ENCODE measurements at places on chromosomes 7 and 10.
A peak's percentile ranks its signal among the peaks of the same experiment; 100 is the strongest.

DNA sequence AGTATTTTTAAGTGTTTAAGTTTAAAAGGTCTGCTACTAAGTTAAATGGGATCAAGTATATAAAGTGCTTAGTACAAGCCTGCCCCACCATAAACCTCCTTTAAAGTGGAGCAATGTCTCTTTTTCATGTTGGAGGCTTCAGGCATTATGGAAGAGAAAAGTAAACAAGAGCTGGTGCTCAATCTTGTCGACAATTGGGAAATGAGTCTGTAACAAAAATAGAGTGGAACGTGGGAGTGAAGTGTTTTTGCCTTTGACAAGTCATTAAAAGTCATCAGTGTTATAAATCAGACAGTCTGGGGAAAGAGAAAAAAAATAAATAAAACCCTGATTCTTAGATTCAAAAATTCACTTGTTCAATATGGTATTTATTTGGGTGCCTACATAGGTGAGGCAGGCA is 44.7 kb downstream of the DNAJC12 start:
- no peak for DNase-seq
- H3K4me3 ChIP-seq, result no peak overlapping the region
- H3K36me3 ChIP-seq, result no peaks in the 10 kb centered on the region

- peak; percentile 5 for DNase-seq
- no peaks in the 10 kb centered on the region for H3K36me3 ChIP-seq
- no peak overlapping the region for H3K4me3 ChIP-seq
- H3K27me3 ChIP-seq, result no peaks in the 10 kb centered on the region
- H3K4me1 ChIP-seq, result peaks cover 25% of the 10 kb centered on the region
Measured at GRCh38 chr7:132805766-132806165, 229.5 kb upstream of the PLXNA4 start.

DNA sequence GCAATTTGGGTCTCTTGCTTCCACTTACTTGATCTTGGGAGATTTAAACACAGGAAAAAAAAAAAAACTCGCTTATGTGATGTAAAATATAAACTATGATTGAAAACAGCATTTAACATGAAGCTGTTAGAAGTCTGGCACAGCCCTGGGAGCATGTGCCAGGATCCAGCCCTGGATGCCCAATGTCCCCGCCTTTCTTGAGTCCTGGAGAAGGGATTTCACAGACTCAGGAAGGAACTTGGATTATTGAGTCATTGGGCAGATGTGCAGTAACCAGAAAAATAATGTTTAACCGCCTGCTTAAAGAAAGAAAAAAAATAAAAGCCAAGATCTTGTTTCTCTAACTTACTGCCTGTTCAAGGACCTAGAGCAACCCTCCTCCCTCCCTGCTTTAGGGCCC is 3.7 kb upstream of the JCAD start:
- no peak overlapping the region for H3K4me3 ChIP-seq
- no peak for DNase-seq
- no peak overlapping the region for H3K27ac ChIP-seq
- H3K4me1 ChIP-seq, result peaks cover 10% of the 10 kb centered on the region
- H3K36me3 ChIP-seq, result no peaks in the 10 kb centered on the region

GRCh38 chr7:74092321-74092963 is 8.8 kb downstream of the LIMK1 start:
- H3K4me1 ChIP-seq, result peaks cover 46% of the 10 kb centered on the region
- no peak for DNase-seq
- H3K27me3 ChIP-seq, result no peaks in the 10 kb centered on the region
- H3K36me3 ChIP-seq, result peaks cover 12% of the 10 kb centered on the region

DNA sequence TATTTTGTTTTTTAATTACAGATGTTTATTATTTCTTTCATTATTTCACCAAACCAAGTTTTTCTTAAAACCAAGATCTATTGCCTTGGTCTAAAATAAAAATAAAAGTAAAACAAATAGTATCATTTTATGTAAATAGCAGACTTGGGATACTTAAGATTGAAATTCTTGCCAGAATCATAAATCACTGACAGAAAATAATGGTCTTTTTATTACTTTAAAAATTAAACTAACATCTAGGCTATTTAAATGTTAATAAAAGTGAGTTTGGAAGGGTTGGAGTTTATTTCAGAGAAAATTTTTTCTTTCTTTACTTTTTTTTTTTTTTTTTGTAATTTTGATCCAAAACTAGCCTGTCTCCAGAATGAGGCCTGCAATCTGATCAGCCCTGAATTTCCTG is 568.0 kb upstream of the IGFBP3 start:
- no peaks in the 10 kb centered on the region for H3K36me3 ChIP-seq
- H3K27me3 ChIP-seq, result no peaks in the 10 kb centered on the region
- no peak overlapping the region for H3K4me3 ChIP-seq
- no peak for DNase-seq
- H3K4me1 ChIP-seq, result no peaks in the 10 kb centered on the region
- H3K27ac ChIP-seq, result no peak overlapping the region

- peaks cover 23% of the 10 kb centered on the region for H3K4me1 ChIP-seq
- H3K27me3 ChIP-seq, result no peaks in the 10 kb centered on the region
- peak overlapping the region; percentile 71 for H3K4me3 ChIP-seq
- peak overlapping the region; percentile 77 for H3K27ac ChIP-seq
- no peak for DNase-seq
- peaks cover 1% of the 10 kb centered on the region for H3K36me3 ChIP-seq
Measured at GRCh38 chr10:73494877-73495225, 973 bp downstream of the PPP3CB start.

- H3K27me3 ChIP-seq, result no peaks in the 10 kb centered on the region
- DNase-seq, result no peak
- H3K27ac ChIP-seq, result peak overlapping the region; percentile 32
- H3K36me3 ChIP-seq, result peaks cover 22% of the 10 kb centered on the region
- no peak overlapping the region for H3K4me3 ChIP-seq
- peaks cover 90% of the 10 kb centered on the region for H3K4me1 ChIP-seq
Measured at GRCh38 chr7:45033931-45034290, 33.9 kb downstream of the CCM2 start.

DNA sequence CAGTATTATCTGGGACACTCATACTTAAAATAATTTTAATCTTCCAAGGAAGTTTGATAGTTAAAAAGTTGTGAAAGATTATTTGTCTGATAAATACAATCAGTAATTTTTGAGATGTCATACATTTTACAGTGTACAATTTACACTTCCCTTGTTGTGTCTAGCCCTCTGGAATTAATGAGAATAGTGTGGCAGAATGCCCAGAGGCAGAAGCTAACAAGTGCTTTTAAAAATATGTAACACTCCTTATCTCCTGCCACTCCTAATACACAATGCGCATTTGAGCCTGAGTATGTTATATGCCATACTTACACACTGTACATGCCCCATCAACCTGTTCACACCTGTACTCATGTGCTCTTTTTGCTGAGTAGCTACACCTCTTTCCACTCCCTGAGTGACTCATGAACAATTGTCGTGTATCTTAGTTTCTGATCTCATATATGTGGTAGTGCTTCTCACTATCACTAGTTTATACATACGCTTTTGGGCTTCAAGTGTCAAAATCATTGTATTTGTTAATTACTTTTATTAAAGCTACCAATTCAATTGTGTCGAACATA is 106.9 kb upstream of the GNAI1 start:
- DNase-seq, result no peak
- H3K27me3 ChIP-seq, result no peaks in the 10 kb centered on the region
- H3K36me3 ChIP-seq, result no peaks in the 10 kb centered on the region
- no peak overlapping the region for H3K27ac ChIP-seq

- no peak overlapping the region for H3K27ac ChIP-seq
- peak; percentile 63 for DNase-seq
- no peak overlapping the region for H3K4me3 ChIP-seq
- no peaks in the 10 kb centered on the region for H3K27me3 ChIP-seq
- no peaks in the 10 kb centered on the region for H3K4me1 ChIP-seq
Measured at GRCh38 chr7:26664735-26665416, 199.5 kb downstream of the SKAP2 start.

DNA sequence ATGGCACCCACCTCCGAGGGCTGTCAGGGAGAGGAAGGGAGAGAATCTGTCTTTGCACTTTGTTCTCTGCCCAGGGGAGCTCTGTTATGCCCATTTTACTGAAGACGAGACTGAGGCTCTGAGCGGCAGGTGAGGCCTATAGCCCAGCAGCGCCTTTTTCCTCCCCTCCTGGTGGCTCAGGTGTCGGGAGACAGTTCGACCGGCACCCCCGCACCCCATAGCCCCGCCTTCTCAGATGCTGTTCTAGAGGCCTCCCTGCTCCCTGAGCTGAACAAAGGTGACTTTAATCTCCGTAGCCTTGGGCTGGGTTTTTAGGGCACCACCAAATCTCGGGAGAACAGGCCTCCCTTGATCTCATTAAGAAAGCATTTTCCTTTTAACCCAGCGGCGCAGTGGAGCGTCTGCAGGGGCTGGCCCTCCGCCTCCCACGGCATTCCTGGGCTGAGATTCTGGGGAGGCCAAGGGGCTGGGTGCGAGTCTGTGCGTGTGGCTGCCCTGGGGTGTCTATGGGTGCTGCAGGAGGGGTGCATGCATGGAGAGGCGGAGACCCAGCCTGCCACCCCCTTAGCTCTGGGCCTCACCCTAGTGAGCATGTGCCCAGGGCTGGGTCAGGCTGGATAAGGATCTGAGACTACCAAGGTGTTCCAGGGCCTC is 3.3 kb downstream of the LFNG start:
- H3K27ac ChIP-seq, result peak overlapping the region; percentile 65
- peak; percentile 54 for DNase-seq
